ENCODE measurements at places on chromosomes 2 and 18.
A peak's percentile ranks its signal among the peaks of the same experiment; 100 is the strongest.

GRCh38 chr2:39696101-39696553 is 30.4 kb downstream of the TMEM178A start:
- no peak for DNase-seq

- no peak for DNase-seq
These were observed 70.2 kb upstream of the PIEZO2 start for GRCh38 chr18:11219571-11219970.

- DNase-seq, result peak; percentile 59
These were observed 53.6 kb downstream of the PKDCC start for GRCh38 chr2:42101206-42102023.

DNA sequence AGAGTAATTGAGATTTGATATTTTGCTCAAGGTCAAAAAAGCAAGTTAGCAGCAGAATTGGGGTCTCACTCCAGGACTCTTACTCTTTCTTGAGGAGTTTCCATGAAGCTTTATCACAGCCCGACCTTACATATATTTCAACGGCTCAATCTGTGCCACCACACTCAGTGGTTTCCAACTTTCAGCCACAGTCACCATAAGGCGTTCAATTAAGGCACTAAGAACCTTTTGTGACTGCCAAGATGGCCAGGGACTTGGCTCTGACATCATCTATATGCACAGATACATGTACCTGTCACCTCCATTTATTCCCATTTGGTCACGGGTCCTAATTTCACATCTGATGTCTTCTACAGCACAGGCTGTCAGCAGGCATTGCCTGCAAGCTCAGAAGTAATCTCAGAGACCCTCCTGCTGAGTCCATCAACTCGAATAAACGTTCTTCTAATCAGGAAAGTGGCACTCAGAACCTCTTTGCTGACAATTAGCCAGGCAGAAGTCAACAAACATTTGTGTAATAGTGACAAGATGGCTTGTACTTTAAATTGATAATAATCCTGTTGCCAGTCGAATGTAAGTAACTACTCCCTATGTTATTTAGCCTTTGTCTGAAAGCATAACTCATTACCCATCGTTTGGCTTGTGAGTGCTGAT is 16.1 kb downstream of the DYTN start:
- DNase-seq, result no peak

GRCh38 chr18:62071071-62071470 is 115.8 kb downstream of the PIGN start:
- no peak for DNase-seq

GRCh38 chr2:166671235-166671634 is 177.2 kb upstream of the SCN7A start:
- peak; percentile 1 for DNase-seq

GRCh38 chr2:55923091-55923981 is at the start of gene EFEMP1:
TSS of gene EFEMP1 (minus strand) at chr2:55923782. CDS start at chr2:55922440, 1,342 bp downstream.
- DNase-seq, result peak; percentile 85

DNA sequence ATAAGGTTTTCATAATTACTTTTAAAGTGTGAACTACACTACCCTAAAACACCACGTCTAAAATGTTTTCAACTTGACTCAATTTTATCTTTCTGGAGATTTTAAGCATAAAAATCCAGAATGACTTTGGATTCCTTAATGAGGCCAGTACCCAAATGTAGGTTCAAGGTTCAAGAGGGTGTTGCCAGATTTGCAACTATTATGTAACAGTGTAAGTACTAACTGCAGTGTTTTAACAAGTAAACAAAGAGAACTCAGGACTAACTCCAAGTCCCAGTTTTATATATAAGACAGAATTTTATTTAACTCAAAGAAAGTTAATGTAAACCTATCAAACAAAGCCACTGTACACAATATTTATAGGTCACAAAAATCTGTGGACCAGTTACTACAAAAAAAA is 5.7 kb downstream of the HIBCH start:
- DNase-seq, result no peak

DNA sequence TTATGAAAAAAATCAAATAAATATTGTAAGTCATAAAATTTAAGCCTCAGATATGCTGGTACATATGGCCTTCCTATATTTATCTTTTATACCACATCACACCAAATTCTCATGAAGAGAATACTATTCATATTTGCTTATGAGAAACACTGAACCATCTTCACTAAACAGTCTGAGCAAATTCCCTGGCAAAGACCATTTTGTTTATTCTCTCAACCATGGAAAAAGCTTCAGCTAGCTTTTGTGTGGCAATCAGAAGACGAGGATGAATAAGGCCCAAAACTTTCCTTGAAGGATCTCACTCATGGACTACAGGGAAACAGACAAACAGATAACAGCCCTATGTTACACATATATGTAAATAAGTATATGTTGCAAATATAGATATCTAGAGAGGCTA is 252.1 kb downstream of the TMX3 start:
- DNase-seq, result no peak

DNA sequence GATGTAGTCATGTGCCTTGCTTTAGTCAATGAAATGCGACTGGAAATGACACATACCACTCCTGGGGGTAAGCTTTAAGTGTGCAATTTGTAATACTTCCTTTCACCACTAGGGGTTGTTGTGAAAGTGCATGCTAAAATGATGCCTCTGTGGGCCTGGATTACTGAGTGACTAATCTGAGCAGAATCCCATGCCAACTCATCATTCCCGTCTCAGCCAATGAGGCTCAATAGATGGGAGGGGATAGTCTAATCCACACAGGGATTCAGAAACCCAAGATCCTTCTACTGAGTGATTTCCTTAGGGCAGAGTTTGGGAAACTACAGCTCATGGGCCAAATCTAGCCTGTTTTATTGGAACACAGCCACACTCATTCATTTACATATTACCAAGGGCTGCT is 54.0 kb downstream of the HRH4 start:
- DNase-seq, result no peak
